A549 treated with AZD2906 at 1 μM for 4 hours (cell line): ENCODE measurements at places on chromosomes 12 and 14. TPM values are rescaled to one million over a fixed set of nuclear protein-coding genes. Genes with fewer than 3 reads are reported as not detected.

Gene NEUROD4
- not detected in 5 replicates for total RNA-seq

Gene CPNE6
- total RNA-seq: 0.05 to 0.12 TPM (median 0.06 TPM) in 4 of 5 replicates, not detected in the other

Gene TAS2R19
- total RNA-seq: 0.15 TPM in 1 of 5 replicates, not detected in the others

Gene MYBPC1
- 0.05 to 0.09 TPM (median 0.07 TPM) in 3 of 5 replicates, not detected in the others for total RNA-seq

Gene CRIP2
- 114 to 222 TPM (median 208 TPM) in 5 replicates for total RNA-seq

Gene DLK1
- 0.17 to 0.41 TPM (median 0.26 TPM) in 5 replicates for total RNA-seq

Gene NGB
- total RNA-seq: not detected in 5 replicates
